ENCODE measurements at places on chromosomes 1 and 21.

DNA sequence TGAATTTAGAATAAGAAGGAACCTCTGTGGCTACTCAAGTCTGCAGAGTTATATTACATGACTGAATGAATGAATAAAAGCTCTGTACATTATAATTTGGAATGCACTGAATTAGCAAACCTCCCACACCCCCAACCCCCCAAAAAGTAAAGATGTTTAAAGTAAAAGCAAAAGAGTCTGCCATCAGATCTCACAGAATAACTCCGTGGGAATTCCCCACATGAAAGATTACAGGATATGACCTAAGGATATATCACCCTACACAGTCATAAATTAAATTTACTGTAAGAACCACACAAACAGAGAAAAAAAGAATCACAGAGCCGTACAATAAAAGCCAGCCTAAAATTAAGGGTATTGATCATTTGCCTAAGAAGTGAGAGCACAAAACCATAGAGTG is 587.3 kb downstream of the PTPRC start:
- DNase-seq = no peak

- no peak for DNase-seq
Measured at GRCh38 chr1:17890056-17890814, 135.1 kb downstream of the ACTL8 start.

GRCh38 chr21:15682186-15682895 is 47.4 kb upstream of the USP25 start:
- no peak for DNase-seq

GRCh38 chr21:15445327-15445726 is 284.5 kb upstream of the USP25 start:
- no peak for DNase-seq

DNA sequence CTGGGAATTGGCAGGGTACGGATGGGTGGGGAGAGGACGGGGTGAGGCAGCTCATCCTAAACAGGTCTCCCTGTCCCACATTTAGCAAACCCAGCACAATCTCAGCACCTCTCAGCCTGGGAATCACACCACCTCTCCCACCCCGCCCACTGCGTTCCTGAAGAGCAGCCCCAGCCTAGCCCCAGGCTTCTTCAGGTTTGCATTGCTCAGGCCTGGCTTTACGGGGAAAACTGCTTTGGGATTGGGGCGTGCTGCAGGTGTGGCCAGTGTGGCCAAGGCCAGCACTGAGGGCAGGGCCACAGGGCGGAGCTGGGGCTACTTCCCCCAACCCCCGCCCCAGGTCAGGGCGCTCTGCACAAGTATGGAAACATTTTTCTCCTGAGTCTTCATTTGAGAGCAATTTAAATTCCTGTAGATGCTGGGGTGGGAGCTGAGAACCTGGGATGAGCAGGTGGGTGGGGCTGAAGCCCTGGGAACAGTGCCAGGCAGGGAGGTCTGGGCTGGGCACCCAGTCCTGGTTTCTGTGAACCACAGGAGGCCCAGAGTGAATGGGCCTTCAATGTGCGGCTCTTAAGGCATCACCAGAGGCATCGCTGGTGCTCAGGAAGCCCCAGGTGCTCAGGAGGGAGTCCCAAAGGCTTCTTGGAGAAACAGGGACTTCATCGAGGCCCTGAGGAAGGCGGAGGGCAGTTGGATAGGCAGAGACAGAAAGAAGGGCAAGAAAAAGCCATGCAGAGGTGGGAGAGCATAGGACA is 24.1 kb downstream of the TNNT2 start:
- DNase-seq = no peak

DNA sequence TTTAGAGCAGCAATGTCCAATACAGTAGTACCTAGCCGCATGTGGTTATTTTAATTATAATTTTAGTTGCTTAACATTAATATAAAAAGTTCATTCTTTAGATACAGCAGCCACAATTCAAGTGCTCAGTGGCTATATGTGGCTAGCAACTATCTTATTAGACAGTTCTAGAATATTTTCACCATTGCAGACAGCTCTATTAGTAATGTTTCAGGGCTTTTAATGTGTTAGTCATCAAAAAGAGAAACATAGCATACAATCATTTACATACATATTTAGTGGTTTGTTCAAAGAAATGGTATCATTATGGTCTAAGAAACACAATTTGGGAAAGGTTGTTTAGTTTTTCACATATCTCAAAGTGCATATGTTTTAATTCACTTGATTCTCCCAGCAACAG is 66.6 kb upstream of the DYNLT5 start:
- no peak for DNase-seq

- no peak for DNase-seq
Measured at GRCh38 chr1:205356440-205357139, at the start of gene KLHDC8A. Gene KLHDC8A, minus strand, starts transcription at chr1:205356922. Its CDS starts 13,318 bp downstream, at chr1:205343604.

DNA sequence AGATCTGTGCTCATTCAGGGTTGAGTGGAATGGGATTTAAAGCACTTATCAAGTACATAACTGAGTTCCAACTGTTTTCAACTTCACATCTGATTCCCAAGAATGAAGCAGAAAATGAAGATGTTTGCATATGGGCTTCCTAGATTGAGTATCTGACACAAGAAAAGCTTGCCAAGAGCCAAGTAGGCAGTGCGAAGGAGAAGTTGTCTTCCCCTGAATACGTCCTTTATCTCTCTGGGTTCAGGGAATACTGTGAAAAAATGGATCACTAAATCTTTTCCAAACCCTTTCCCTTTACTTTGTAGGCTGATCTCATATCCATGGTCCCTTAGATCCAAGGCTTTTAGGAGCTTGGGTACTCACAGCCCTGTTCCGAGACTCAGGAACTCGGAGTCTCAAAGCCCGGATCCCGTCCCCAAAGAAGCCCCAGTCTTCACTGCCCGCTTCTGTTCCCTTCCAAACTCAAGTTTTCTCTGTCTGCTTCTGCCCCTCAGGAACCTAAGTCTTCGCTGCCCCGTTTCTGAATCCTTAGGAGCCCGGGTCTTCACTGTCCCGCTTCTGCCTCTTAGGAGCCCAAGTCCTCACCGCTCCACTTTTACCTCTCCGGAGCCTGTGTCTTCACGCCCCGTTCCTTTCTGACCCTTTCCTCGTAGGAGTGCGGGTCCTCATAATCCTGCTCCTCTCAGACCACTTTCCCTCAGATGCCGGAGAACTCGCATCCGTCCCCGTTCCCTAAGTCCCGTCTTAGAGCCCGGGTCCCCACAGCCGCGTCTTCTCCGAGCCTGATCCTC is 616 bp downstream of the TAF12 start:
- DNase-seq = no peak

DNA sequence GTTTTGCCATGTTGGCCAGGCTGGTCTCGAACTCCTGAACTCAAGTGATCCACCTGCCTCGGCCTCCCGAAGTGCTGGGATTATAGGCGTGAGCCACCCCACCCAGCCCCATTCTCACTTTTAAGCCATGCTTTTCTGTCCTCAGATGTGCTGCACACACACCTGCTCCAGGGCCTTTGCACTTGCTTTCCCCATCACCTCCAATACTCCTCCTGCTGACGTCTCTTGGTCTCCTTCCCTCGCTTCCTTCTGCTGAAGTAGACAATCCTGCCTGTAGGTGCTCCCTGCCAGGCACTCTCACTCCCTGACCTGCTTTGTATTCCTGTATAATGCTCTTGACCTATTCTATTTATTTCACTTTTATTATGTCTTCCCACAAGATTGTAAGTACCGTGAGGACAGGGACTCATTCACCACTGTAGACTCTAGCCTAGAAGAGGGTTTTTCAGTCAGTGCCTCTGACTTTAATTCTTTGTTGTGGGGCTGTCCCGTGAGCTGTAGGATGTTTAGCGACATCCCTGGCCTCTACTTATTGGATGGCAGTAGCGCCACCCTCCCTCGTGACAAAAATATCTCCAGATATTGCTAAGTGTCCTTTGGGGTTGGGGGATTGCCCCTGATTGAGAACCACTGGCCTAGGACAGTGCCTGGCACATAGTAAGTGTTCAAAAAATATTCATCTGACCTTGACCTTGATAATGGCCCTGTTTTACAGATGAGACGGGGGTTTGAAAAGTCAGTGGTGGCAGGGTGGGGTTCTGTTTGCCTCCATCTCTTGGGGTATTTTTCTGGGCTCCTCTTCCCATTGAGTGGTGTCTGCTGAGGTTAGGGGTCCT is 4.6 kb downstream of the TNFRSF1B start:
- no peak for DNase-seq

GRCh38 chr1:100628631-100629081 is 90.7 kb downstream of the GPR88 start:
- DNase-seq = no peak

DNA sequence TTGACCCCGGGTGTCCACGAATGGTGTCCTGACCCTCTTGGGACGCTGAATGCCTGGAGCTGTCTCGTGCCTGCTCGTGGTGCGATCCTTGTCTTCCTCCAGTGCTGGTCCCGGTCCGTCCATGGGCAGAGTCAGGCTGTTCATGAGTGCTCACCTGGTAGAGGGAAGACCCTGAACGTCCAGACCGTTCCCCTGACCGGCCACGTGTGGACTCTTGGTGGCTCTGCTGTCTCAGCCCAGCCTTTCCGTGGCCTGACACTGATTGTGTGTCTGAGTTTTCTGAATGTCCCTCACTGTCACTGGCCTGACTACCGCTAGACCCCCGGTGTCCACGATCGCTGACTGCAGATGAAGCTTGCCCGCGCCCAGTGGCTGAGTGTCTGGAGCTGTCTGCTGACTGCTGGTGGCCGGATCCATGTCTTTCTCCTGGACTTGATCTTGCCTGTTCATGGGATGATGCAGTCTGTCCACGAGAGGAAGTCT is 11.7 kb downstream of the FLG start:
- no peak for DNase-seq

DNA sequence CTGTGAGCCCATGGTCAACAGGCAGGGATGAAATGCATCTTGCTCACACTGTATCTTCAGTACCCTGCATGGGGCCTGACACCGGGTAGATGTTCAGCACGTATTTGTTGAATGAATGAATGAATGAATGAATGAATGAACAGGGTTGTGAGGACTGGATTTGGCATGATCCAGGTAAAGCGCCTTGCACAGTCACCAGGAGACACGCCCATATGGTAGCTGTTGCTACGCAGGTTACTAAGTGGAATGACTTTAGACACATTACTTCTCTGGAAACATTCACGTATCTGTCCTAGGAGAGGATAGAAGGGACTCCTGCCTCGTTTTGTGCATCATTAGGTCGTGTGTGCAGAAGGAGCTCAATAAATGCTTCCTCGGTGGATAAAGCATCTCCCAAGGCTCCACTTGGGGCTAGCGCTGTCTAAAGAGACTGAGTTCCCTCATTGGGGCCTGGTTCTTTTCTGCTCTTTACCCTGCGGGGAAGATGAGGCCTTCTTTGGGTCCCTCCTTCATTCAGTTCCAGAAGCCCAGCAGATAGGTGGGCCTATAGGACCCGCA is 54.2 kb downstream of the NDUFS5 start:
- DNase-seq = no peak

DNA sequence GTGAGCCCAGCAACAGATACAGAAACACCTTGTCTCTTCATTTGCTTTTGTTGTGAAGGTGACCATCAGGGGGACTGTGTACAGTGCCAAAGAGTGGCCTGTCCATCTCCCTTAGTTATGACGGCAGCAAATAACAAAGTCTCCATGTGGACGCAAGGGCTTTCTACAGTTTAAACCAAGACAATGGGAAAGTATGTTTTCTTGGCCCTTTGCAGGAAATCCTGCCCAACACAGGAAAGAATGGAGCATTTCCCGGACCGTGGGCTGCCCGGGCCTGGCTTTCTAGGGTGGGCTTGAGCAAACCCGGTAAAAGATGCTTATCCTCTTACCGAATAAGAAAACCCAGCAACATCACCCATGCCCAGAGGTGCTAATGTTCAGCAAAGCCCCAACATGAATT is 87.3 kb downstream of the ZBTB18 start:
- DNase-seq = no peak

- no peak for DNase-seq
Measured at GRCh38 chr1:201828217-201828819, 639 bp upstream of the IPO9 start.

- DNase-seq = no peak
Measured at GRCh38 chr21:41957991-41958766, 4.4 kb upstream of the C2CD2 start.

GRCh38 chr1:1098681-1099421 is 17.0 kb downstream of the C1orf159 start:
- no peak for DNase-seq

GRCh38 chr21:14284481-14284880 is 68.5 kb downstream of the RBM11 start:
- no peak for DNase-seq

- DNase-seq = no peak
Measured at GRCh38 chr1:19831441-19831840, 16.4 kb upstream of the RNF186 start.

DNA sequence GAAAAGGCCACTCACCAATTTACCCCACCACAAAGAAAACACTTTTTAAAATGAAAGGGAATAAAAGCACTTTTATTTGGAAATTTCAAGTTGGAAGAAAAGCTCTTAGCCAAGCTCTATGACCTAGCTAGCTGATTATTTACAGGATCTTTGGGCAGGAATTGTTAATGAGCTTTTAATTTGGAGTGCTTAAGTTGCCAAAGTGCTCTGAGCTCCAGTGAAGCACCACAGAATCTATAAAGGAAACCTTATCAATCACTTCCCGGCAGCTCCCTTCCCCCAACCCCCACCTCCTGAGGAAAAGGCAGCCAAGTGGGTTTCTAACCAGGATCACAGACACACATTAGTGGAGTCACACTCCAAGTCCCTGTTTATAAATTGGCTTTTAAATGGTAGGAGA is 1.5 kb downstream of the ERI3 start:
- DNase-seq = no peak
